ENCODE measurements at places on chromosomes 6 and 20.

- DNase-seq = no peak
Measured at GRCh38 chr6:41887331-41887751, 7.8 kb downstream of the USP49 start.

DNA sequence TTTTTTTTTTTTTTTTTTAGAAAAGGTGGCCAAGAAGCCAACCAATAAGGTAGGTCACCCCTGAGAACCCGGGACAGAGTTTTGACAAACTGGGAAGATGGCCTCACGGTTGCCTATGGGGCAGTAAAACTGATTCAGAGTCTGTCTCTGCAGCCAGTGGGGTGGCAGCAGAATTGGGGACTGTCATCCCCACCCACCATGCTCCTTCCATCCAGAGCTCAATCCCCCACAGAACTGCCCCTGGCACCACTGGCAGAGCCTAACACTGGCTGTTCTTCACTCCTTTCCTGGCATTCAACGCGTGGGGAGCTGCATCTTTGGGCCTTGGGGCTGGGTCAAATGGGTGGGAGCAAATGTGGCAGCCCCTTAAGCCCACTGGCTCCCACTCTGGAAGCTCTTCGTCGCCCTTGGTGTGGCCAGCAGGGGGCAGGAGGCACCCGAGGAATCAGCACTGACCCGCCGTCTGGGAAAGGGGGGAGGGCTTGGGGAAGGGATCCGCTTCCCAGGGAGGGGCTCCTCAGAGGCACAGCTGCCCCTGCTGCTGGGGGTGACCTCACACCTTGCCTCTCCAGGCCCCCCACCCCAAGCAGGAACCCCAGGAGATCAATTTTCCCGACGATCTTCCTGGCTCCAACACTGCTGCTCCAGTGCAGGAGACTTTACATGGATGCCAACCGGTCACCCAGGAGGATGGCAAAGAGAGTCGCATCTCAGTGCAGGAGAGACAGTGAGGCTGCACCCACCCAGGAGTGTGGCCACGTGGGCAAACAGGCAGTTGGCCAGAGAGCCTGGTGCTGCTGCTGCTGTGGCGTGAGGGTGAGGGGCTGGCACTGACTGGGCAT, 10.4 kb downstream of the CD40 start:
- DNase-seq = no peak

GRCh38 chr6:32140420-32141046, 10.4 kb upstream of the FKBPL start:
- no peak for DNase-seq

GRCh38 chr6:147245693-147246092, 41.5 kb downstream of the STXBP5 start:
- DNase-seq = no peak

DNA sequence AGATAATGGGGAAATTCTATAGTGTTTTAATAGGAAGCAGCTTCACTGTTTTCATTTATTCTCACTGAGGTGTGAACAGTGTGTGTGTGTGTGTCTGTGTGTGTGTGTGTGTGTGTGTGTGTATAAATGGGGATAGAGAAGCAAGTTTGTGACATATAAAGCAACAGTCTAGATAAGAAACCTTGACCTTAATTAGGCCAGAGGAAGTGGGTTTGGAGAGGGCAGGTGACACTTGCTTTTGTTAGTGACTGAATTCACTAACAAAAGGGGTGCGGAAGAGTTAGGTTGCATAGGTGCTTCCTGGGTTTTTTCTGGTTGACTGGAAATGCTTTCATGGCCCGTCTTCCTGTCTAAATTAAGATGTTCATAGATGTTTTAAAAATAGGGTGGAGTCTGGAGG, 515.7 kb upstream of the FLRT3 start:
- no peak for DNase-seq

DNA sequence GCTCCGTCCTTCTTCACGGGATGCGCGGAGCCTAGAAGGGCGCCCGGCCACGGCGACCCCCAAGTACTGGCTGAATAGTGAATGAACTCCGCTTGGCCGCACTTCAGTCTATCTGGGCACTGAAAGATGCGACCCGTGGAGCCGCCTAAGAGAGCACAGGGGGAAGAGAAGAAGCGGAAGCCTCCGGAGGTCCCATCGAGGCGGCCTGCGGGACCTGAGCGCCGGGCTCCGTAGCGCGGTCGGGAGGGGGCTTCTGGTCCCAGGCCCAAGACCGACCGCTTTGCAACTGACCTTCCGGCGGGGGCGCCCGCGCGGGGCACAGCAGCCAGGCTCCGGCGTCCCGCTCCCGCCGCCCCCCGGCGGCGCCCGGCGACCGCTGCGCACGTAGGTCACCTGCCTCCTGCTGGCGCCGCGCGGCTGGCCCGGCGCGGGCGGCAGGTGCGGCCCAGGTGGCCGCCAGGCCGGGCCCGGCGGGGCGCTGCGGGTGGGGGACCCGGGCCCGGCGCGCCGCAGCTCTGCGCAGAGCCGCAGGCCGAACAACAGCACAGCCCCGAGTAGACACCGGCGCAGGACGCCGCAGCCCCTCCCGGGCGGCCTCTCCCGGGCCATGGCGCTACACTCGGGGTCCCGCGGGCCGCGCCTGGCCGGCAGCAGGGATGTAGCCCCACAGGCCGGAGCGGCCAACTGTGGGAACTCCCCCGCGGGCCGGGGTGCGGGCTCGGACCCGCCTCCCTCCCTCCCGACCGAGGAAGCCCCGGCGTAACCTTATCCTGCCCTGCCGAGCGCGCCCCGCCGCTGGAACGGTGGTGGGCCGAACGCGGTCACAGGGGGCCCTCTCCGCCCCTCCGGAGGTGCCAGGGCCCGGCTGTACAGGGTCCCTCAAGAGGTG, at the start of gene METTL24:
Gene METTL24, minus strand, starts transcription at position 686 of the 889 bp plus-strand sequence. Its CDS starts 77 bp downstream, at position 609.
- no peak for DNase-seq

GRCh38 chr6:135212935-135213334, 31.8 kb downstream of the MYB start:
- no peak for DNase-seq

- no peak for DNase-seq
Measured at GRCh38 chr6:130307752-130308361, 58.0 kb upstream of the TMEM200A start.

- DNase-seq = no peak
Measured at GRCh38 chr6:157169656-157170055, 153.7 kb downstream of the TMEM242 start.

GRCh38 chr6:129046526-129046925, 163.6 kb downstream of the LAMA2 start:
- no peak for DNase-seq

- no peak for DNase-seq
Measured at GRCh38 chr20:60690771-60691170, 561.3 kb upstream of the CDH4 start.

DNA sequence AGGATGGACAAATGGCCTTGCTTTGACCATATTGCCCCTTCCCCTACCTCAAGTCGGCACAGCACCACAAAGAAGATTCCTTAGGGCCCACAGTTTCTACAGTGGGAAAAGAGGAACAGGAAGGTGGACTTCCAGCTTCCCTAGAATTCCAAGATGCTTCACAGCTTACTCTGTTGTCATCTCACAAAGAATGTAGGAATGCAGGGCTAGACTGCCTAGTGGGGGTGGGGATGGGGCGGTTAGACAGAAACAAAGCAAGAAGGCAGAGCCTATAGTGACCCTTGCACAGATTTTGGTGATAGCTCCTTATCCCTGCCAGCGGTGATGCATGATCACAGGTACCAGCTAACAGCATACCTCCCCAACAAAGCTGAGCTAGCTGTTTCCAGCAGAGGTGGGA, 607.6 kb upstream of the MAN1A1 start:
- no peak for DNase-seq

GRCh38 chr6:87182940-87183339, 27.6 kb downstream of the ZNF292 start:
- DNase-seq = no peak

GRCh38 chr6:9612489-9612888, 802.4 kb downstream of the TFAP2A start:
- DNase-seq = no peak

GRCh38 chr6:2274981-2275891, 29.8 kb upstream of the GMDS start:
- no peak for DNase-seq

- DNase-seq = no peak
Measured at GRCh38 chr20:41183391-41183790, 46.0 kb downstream of the PLCG1 start.

DNA sequence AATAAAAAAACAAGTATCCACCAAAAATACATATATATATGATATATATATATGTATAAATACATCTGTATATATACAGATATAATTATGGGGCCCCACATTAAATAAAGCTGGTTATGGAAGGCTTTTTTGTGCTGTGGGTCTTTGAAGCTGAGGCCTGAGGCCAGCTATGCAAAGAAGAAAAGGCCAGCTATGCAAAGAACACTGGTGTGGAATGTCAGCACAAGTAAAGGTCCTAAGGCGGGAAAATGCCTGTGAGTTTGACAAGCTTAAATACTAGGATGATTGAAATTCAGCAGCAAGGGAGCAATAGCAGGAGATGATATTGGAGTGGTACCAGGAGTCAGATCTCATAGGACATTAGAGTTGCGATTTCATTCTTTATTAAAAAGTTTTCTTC, 25.2 kb downstream of the ADGRF1 start:
- no peak for DNase-seq
